Common myeloid progenitor, CD34-positive (primary cell): ENCODE measurements at places on chromosomes 3 and 15.

DNA sequence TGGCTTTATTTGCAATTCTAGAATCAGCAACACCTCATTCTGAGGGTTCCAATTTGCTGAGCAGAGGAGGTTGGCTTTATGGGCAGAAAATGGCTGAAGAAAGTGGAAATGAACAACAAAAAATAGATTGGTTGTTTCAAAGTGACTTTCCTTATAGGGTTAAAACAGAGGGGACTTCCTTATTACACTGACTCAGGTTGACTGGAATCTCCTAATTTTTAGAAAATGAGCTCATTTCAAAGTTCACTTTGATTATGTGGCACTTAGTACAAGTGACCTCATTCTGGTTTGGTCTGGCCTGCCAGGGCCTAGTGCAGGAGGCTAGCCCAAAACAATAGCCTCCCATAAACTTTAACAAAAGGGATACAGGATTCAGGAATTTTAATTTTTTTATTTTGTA is 41.4 kb downstream of the NFKBIZ start:
- no peak overlapping the region for H3K4me3 ChIP-seq
- peak; percentile 28 for DNase-seq
- no peaks in the 10 kb centered on the region for H3K36me3 ChIP-seq
- H3K27ac ChIP-seq: no peak overlapping the region
- peaks cover 5% of the 10 kb centered on the region for H3K4me1 ChIP-seq

DNA sequence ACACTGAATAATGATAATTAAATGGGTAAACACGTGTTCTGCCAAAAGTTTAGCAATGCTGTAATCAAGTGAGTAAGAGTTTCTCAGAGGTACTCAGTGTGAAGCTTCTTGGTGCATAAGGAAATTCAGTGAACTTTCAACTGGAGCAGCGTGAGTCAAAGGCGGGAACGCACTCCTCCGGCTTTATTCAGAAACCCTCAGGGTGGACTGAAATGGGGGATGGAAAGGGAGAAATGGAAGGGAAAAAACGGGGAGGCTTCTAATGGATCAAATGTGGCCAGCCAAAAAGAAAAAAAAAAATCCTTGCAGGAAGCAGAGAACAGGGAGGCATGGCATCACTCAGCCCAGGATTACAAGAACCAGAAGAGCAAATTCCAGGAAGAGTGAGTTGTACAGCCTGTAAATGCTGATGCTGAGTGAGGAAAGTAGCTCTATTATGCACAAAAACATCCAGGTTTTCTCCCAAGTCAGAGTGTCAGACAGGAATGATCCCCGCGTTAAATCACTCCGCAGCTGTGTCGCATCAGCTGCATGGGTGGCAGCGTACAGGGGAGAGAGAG is 85.3 kb downstream of the ASB7 start:
- no peak overlapping the region for H3K4me3 ChIP-seq
- no peaks in the 10 kb centered on the region for H3K36me3 ChIP-seq
- H3K4me1 ChIP-seq: no peaks in the 10 kb centered on the region
- no peak overlapping the region for H3K27ac ChIP-seq

- DNase-seq: no peak
- no peak overlapping the region for H3K27ac ChIP-seq
- H3K36me3 ChIP-seq: no peaks in the 10 kb centered on the region
- no peaks in the 10 kb centered on the region for H3K27me3 ChIP-seq
These were observed 26.6 kb downstream of the NEK11 start for GRCh38 chr3:131053043-131053859.

DNA sequence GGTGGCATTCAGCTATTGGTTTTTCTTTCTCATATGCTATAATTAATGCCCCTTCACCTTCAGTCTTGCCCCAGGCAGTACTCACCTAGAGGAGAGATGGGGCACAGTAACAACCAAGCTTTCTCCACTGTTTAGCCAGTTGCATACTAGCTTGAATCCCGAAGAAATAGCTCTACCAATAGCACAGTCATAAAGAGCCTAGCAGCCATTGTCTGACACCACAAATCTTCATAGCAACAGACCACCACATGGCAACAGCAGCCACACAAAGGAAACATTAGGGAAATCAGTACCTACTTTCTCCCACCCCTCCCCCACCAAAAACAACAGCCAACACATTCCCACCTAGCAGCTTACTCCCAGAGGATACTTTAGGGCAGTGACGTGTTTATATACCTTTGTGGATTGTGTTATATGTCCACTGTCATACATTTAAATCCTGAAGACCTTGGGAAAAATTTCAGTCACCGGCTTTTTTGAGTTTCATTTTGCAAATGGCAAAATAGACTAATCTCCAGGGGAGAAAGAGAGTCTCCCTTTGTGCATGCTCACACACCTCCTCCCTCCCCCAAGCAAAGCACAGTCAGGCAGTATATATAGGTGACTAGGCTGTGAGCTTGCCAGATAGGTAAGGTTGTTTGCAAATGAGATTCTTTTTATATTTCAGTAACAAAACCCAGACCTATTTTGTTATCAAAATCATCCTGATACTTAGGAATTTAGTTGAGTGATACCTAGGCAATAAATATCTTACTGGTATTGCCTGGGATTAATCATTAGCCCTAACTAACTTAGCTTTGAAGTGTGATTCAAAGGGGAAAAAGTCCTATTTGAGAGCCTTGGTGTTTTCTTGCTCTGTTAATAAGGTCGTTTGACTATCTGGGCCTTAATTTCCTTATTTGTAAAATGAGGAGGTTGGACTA is 140.6 kb downstream of the RBPMS2 start:
- H3K27ac ChIP-seq: peak overlapping the region; percentile 11
- H3K36me3 ChIP-seq: peaks cover 20% of the 10 kb centered on the region
- peak; percentile 65 for DNase-seq
- peaks cover 16% of the 10 kb centered on the region for H3K4me1 ChIP-seq
- no peaks in the 10 kb centered on the region for H3K27me3 ChIP-seq
- H3K4me3 ChIP-seq: no peak overlapping the region

- DNase-seq: peak; percentile 62
- no peaks in the 10 kb centered on the region for H3K4me1 ChIP-seq
- H3K4me3 ChIP-seq: no peak overlapping the region
These were observed 12.3 kb upstream of the P2RY14 start for GRCh38 chr3:151290673-151291072.

DNA sequence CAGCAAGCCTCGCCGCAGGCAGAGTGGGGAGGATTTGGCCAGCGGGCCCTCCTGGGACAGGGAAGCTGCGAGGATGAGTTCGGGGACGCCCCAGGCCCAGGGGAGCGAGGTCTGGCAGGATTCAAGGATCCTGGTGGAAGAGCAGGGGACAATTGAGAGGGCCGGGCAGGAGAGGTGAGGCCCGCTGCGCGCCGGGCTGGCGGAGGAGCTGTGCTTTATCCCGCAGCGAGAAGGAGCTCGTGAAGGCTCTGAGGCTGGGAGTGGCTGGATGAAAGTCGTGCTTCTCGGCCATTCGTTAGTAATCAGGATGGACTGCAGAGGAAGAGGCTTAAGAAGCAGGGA is 3.6 kb downstream of the SLC51A start:
- no peaks in the 10 kb centered on the region for H3K36me3 ChIP-seq
- no peak overlapping the region for H3K4me3 ChIP-seq
- peaks cover 20% of the 10 kb centered on the region for H3K4me1 ChIP-seq
- DNase-seq: no peak
- no peak overlapping the region for H3K27ac ChIP-seq

- H3K27ac ChIP-seq: no peak overlapping the region
- no peaks in the 10 kb centered on the region for H3K27me3 ChIP-seq
- no peaks in the 10 kb centered on the region for H3K4me1 ChIP-seq
- H3K36me3 ChIP-seq: no peaks in the 10 kb centered on the region
- DNase-seq: no peak
These were observed 10.0 kb upstream of the INO80 start for GRCh38 chr15:41125931-41126642.

GRCh38 chr15:77239882-77240608 is 169.1 kb upstream of the TSPAN3 start:
- no peaks in the 10 kb centered on the region for H3K36me3 ChIP-seq
- H3K4me1 ChIP-seq: no peaks in the 10 kb centered on the region
- no peaks in the 10 kb centered on the region for H3K27me3 ChIP-seq
- DNase-seq: no peak

DNA sequence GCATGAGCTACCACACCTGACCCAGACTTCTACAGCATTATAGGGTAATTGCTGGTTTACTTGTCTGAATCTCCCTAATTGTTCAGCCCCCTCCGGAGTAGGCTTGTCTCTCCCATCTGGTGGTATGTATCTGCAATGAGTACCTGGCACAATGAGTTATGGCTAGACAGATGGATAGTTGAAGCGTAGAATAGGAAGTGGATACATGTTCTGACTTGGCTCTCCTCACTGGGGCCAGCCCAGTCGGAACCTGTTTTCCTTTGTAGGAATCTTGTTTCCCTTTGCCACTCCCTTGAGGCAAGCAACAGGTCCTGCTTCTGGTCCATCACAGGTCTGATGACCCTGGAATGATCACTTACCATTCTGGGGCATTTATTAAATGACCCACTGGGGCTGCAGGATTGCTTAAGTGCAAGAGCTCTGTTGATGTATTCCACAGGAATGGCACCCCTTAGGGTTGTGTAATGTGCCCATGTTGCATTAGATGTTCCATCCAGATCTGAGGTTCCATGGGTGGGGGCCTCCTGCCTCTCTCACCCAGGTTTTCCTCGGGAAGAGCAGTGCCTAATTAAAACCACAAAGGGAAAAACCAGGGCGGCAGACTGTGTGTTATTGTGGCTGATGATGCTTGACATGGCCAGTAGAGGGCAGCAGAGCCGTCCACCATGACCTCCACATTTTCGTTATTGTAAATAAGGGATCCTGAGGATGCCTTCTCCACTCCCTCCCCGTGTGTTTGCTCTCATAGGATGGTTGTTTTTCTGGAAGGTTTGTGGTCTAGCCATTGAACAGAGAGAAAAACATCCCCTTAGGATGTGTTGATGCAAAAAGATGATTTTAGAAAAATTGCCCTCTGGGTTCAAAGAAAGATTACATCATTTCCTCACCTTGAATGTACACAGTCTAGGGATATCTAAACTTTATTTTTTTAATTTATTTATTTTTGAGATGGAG is 58.0 kb downstream of the CMTM8 start:
- no peak overlapping the region for H3K27ac ChIP-seq
- no peaks in the 10 kb centered on the region for H3K4me1 ChIP-seq
- no peaks in the 10 kb centered on the region for H3K27me3 ChIP-seq
- H3K4me3 ChIP-seq: no peak overlapping the region

DNA sequence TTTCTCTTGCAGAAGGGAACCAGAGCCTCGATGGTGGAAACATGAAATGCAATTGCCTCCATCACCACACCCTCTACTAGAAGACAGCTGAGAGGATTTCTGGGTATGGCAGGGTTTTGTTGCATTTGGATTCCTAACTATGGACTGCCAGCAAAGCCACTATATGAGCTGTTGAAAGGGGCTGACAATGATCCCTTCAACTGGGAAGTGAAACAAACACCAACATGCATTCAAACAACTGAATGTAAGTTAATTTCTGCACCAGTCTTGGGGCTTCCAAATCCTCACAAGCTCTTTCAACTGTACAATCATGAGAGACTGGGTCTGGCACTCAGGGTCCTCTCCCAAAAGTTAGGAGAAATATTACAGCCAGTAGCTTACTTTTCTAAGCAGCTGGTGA is 116.7 kb upstream of the PLCL2 start:
- no peaks in the 10 kb centered on the region for H3K4me1 ChIP-seq
- no peaks in the 10 kb centered on the region for H3K36me3 ChIP-seq
- H3K4me3 ChIP-seq: no peak overlapping the region
- H3K27ac ChIP-seq: no peak overlapping the region
- DNase-seq: no peak

DNA sequence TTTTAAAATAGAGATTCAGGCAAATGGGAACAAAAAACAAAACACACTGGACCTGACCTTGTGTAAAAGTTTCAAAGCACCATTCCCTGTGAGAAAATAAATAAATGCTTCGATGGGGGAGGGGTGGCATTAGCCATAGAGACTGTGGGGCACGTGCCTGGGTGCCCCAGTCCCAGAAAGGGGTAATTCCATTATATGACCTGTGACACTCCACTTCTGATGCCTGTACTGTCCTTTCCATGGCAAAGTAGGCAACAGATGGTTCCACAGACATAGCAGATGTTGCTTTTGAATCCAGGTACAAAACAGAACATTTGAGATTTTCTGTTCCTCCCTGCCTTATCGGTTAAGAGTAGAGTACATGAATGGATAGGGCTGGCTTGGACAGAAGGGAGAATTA is 3.9 kb downstream of the PHLDB2 start:
- no peak overlapping the region for H3K4me3 ChIP-seq
- peaks cover 21% of the 10 kb centered on the region for H3K4me1 ChIP-seq
- no peak for DNase-seq
- H3K27me3 ChIP-seq: peaks cover 3% of the 10 kb centered on the region

- DNase-seq: no peak
- no peaks in the 10 kb centered on the region for H3K4me1 ChIP-seq
- H3K36me3 ChIP-seq: no peaks in the 10 kb centered on the region
- no peaks in the 10 kb centered on the region for H3K27me3 ChIP-seq
- no peak overlapping the region for H3K4me3 ChIP-seq
- no peak overlapping the region for H3K27ac ChIP-seq
These were observed 5.8 kb upstream of the RARRES1 start for GRCh38 chr3:158737976-158738615.

GRCh38 chr15:41154412-41154811 is 38.3 kb upstream of the INO80 start:
- no peaks in the 10 kb centered on the region for H3K4me1 ChIP-seq
- no peak overlapping the region for H3K4me3 ChIP-seq
- no peaks in the 10 kb centered on the region for H3K36me3 ChIP-seq
- DNase-seq: no peak
- H3K27me3 ChIP-seq: no peaks in the 10 kb centered on the region
- H3K27ac ChIP-seq: no peak overlapping the region

GRCh38 chr3:24355806-24356205 is 138.8 kb downstream of the THRB start:
- no peak for DNase-seq
- no peaks in the 10 kb centered on the region for H3K36me3 ChIP-seq
- no peak overlapping the region for H3K27ac ChIP-seq
- no peaks in the 10 kb centered on the region for H3K27me3 ChIP-seq

DNA sequence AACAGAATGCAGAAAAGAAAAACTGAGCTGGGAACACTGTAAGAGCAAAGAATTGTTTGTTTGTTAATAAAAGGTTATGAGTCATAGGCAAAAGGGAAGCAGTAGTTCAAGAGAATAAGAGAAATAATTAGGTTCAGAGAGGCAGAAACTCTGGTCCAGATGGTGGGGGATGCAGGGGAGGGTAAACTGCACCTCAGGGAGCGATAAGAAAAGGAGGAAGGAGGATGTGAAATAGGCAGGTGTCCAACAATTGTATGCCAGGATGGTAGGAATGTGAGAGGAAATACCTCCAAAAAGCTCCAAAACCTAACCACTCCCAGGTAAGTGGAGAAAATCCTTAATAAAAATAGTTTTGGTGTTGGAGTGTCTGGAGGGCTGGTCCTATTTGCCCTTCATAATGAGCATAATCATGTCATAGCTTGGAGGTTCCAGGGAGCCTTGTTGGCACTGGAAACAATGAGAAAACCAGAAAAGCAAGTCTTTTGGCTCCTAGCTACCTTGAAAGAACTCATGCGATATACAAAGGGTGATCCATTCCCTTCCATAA is 405.4 kb upstream of the TBL1XR1 start:
- no peaks in the 10 kb centered on the region for H3K27me3 ChIP-seq
- H3K27ac ChIP-seq: no peak overlapping the region
- peaks cover 2% of the 10 kb centered on the region for H3K36me3 ChIP-seq
- H3K4me3 ChIP-seq: no peak overlapping the region
- peak; percentile 73 for DNase-seq

GRCh38 chr3:32593903-32594525 is 23.4 kb upstream of the DYNC1LI1 start:
- H3K27ac ChIP-seq: no peak overlapping the region
- H3K36me3 ChIP-seq: no peaks in the 10 kb centered on the region
- H3K27me3 ChIP-seq: no peaks in the 10 kb centered on the region
- no peak for DNase-seq
